ENCODE measurements at places on chromosomes 13 and 19.

DNA sequence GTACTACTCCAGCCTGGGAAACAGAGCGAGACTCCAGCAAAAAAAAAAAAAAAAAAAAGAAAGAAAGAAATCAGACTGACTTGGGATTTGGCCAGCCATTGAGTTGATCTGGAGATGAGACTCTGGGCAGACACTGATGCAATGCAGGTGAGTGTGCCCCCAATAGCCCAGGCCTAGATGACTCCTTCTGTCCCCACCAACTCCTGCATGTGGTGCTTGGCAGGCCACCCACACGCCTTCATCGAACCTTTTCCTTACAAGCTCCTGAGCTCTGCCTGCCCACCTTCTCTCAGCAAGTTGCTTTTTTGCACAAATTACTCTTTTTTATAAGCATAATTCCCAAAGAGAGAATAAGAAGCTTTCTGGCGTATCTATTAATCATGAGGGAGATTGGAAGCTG lies 97.9 kb upstream of the MBNL2 start:
- no peak for DNase-seq

DNA sequence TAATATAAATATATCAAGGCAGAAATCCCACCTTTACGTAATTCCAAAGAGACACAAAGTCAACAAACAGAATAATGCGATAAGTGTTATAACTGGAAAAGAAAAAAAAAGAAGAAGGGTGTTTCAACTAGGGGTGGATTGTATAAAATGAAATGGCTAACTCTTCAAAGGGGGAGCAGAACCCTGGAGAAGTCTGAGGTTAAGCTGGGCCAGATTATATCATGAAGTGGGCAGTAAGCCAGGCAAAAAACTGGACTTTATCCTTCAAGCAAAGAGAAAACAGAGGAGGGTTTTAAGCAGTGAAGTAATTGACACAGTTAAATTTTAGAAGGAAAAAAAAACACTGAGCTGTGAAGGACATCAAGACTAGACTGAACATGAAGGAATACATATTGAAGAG lies 41.9 kb downstream of the TBC1D4 start:
- no peak for DNase-seq

GRCh38 chr19:43777163-43777695 lies 3.5 kb downstream of the KCNN4 start:
- no peak for DNase-seq

- no peak for DNase-seq
Observed at GRCh38 chr13:75481176-75482069, 546 bp downstream of the TBC1D4 start.

All from NCI-H2107 (cell line).